ENCODE measurements at places on chromosomes 4 and X.

GRCh38 chr4:159944477-159944876 is 841.6 kb downstream of the RAPGEF2 start:
- DNase-seq, result no peak

DNA sequence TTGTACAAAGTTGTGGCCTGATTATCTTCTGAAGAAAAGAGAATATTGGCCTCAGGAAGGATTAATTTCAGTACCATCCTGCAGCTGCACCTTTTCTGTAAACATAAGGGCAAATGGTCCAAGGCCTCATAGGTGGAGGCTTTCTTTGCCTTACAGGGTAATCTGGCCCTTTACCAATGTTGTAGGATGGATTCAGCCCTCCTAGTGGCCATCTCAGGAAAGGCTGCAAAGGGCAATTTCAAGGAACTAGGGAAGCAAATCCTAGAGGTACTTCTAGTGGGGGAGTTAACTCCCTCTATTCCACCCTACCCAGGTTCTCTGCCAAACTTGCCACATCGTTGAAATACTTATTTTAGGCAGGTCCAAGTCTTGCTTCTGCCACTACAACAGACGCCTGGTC is 57.6 kb downstream of the UGT2B11 start:
- DNase-seq, result no peak

DNA sequence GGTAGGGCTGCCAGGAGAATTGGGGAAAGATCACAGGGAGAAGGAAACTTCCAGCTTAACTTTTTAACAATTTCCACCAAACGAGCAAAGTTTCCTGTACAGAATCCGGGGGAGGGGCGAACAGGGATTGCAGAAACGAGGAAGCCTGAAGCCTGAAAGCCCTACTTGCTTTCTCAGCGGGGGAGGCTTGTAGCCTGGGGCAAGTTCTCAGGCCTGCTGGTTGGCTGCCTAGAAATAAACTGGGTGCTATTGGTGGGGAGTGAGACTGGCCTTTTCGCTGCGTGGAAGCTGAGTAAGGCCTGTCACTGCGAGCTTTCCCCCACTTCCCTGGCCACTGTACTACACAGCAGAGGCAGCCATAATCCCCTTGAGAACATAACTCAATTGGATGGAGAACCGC is 110.8 kb upstream of the ATP8A1 start:
- no peak for DNase-seq

DNA sequence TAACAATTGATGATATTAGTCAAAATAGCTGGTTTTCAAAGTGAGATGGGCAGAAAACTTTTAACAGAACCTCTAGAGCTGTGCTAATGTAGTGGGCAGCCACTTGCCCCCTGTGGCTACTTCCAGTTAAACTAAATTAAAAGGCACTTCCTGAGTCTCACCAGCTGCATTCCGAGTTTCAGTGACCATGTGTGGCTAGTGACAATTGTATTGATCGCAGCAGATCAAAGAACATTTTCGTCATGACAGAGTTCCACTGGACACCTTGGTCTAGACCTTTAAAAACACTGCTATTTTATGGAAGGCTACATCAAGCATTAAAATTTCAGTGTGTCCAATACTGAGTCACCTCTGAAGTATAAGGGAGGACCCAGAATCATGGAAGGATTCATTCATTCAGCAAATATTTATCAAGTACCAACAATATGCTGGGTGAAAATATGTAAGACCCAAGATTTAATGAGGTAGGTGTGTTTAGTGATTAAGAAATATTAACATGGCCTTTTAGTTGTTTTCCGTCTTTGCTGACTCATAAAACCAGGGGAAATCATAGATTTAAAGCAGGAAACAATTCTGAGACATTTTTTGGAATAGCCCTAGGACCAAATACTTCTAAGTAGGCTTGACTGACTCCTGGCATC is 5.1 kb upstream of the FAT1 start:
- no peak for DNase-seq

GRCh38 chr4:75985116-75985515 is 5.6 kb downstream of the SDAD1 start:
- DNase-seq, result no peak

DNA sequence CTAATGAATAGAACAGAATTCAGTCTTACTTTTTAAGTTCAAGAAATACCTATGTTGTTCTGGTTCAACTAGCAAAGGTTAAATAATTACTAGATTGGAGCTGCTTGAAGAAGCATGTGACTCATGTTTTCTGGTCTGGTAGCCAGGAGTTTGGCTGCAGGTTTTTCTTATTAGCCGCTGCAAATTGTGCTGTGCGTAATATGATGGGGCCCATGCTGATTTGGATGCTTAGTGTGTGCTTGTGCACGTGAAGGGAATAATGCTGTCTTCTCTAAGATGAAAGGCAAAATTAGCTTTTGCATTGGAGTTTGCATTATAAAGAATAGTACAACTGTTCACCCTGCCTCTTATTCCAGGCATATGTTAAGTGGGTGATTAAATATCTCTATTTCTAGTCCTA is 219.6 kb downstream of the SNCA start:
- DNase-seq, result no peak

DNA sequence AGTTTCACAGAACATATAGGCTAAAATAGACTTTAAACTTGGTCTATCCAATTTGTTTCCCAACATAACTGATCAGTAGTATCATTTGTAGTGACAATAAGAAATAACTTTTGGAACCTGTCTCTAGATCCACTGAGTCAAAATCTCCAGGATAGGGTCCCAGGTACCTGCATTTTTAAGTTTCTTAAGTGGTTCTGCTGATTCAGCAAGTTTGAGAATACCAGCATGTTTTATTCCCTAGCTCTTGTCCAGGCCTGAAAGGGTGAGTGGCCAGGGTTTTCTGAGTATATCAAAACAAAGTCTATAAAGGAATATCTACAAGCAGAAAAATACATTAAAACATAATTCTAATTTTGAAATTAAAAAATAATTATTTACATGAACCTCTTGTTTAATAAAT is 573.1 kb upstream of the POU3F4 start:
- DNase-seq, result no peak

DNA sequence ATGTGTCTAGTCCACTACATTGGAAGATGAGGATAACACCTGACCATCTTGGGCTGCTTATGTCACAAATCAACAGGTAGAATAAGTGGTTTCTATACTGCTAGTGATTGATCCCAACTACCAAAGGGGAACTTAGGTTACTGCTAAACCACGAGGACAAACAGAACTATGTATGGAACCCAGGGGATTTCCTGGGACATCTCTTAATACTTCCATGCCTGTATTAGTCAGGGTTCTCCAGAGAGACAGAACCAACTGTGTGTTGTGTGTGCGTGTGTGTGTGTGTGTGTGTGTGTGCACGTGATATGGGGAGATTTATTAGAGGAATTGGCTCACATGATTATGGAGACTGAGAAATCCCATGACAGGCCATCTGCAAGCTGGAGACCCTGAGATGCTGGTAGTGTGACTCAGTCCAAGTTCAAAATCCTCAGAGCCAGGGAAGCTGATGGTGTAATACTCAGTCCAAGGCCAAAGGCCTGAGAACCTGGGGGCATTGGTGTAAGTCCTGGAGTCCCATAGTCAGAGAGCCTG is 16.2 kb upstream of the AFF1 start:
- DNase-seq, result no peak

DNA sequence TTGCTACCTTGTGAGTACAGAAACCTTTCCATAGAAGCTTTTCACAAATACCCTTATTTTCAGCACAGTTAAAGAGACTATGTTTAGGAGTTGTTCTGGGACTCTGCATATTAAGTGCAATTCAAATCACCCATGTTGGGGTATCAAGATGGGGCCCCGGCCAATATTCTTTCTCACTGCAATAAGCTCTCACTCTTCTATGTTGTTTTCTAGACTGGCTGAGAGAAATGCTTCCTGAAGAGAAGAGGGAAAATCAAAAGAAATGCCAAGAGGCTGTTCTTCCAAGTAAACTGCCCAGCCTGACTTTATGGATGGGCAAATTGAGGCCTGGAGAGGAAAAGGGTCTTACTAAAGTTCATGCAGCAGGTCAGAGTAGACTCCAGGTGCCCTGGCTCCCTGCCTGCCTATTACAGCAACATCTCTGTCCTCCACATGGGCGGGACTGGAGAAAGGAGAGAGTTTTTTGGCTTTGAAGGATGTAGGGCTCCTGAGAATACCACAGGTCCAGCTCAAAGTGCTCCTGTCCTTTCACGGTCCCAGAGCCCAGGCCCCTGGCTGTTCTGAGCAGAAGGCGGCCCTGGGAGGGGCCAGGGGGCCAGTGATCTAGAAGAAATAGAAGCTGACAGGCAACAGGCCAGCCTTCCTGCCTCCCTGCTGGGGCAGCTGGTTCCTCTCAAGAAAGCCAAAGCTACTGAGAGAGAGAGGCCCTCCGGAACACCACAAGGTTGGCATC is 745 bp upstream of the IQSEC2 start:
- DNase-seq, result no peak

GRCh38 chr4:16897991-16898827 is at the start of gene LDB2:
Gene LDB2 (minus strand): TSS chr4:16898645.
- DNase-seq, result no peak

DNA sequence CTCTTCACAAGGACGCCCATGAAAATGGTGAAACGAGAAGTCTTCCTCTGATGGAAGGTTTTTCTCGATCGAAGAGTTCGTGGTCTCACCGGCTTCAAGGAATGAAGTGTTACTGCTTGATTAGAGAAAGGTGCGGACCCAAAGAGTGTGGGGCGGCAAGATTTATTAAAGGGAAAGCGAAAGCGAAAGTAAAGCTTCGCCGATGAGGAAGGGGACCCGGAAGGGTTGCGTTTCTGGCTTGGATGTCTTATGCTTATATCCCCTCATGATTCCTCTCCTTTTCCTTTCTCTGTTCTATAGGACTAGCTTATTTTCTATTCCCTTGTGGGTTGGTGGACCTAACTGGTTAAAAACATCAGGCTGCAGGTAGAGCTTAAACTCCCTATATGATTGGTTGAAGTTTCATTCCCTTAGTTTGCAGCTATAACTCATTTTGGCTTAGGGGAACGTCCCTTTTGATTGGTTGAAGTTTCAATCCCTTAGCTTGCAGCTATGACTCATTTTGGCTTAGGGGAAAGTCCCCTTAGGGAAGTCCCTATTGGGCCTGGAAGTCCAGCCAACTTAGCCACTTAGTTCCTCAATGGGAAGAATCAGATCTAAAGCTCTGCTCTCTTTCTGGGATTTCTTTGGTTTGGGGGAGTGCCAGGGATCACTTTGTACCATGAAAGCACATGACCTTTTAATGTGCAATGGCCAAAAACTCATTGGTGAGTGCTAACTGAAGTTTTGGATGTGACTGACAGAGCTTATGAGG is 1025.0 kb upstream of the PCDH10 start:
- DNase-seq, result no peak

GRCh38 chr4:47075919-47076318 is 44.6 kb downstream of the GABRB1 start:
- no peak for DNase-seq

- DNase-seq, result no peak
These were observed 102.8 kb upstream of the NOCT start for GRCh38 chr4:138912704-138913340.

DNA sequence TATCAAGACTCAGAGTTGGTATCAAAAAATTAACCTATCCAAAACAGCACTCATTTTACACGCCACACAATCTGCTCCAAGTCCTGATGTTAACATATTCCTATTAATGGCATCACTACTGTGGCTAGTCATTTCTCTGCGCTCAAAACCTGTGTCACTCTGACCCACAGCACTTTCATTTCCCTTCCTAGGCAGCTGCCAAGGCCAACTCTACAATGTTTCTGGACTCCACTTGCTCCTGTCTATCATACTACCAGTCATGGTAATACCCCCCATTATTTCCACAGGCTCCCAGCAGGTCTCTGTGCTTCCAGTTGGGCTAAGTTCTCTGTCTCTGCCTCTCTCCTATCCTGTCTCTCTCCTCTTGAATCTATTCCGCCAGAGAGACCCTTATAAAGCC is 323.6 kb downstream of the NR3C2 start:
- no peak for DNase-seq

DNA sequence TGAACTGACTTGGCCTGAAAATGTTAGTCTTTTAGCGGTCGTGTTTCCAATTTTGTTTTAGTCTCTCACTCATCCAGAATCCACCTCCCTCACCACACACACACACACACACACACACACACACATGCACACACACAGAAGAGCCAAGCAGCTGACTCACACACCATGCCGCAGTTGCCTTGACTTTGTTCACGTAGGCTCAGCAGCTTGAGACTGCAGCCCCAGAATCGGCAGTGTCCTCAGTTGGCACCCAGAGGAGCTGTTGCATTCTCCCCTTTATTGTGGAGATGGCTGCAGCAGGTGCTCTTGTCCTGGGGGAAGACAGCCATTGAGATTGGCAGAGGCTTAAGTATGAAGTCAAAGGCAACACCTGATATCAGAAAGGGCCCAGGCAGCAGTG is 20.9 kb upstream of the XPNPEP2 start:
- no peak for DNase-seq

DNA sequence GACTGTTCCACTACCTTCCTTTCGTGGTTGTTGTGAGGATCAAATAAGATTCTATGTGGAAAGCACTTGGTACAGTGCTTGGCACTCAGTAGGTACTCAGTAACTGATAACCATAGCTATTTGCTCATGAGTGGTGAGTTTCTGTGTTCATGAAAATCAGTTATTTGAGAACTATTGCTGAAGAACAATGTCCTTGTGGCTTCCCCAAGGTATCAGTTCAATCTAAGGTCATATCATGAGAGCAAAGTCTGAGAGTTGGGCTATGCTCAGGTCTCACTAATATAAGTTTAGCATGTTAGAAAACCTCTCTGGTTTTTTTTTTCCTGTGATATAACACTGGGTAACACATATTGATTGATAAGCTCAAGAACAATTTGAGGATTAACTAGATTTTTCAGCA is 147.8 kb downstream of the GRIA3 start:
- DNase-seq, result no peak

- DNase-seq, result no peak
These were observed 90.9 kb upstream of the LNX1 start for GRCh38 chr4:53682196-53682595.

- DNase-seq, result no peak
These were observed 41.2 kb downstream of the SH3RF1 start for GRCh38 chr4:169229571-169230028.

DNA sequence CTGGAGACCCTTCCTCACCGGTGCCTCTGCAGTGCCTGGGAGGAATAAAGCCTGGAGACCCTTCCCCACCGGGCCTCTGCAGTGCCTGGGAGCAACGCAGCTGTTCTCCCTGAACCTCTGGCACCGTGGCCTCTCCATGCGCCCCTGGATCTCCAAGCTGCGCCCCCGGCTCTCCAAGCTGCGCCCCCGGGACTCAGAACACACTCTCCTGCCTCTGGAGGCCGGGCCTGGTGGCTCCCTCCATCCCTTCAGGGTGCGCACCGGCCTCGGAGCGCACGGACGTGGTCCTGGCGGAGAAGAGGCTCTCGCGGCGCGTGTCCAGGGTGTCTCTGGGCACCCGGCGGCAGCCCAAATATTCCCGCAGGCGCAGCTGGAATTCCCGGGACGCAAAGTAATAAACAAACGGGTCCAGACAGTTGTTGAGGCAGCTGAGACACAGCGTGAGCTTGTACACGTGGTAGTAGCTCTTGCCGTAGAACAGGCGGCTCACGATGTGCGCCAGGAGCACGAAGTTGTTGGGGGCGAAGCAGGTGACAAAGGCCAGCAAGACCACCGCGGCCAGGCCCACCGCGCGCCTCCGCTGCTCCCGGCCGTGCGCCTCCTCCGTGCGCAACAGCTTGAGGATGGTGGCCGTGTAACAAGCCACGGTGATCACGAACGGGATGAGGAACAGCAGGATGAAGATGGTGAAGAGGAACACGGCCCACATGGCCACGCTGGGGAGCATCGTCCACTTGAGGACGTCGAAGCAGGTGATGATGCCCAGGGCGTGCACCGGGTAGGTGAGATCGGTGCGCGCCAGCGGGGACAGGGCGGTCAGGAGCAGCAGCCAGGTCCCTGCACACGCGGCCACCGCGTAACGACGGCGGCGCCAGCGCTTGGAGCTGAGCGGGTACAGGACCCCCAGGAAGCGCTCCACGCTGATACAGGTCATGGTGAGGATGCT is 12.8 kb upstream of the ASMTL start:
- DNase-seq, result no peak

All from T-helper 17 cell (primary cell).